ENCODE measurements at places on chromosomes 1 and 21. TPM values are rescaled to one million over a fixed set of nuclear protein-coding genes. Genes with fewer than 3 reads are reported as not detected.

The NENF gene
- total RNA-seq: 28.2 TPM

GRCh38 chr1:96360036-96360795 is 361.4 kb upstream of the PTBP2 start:
- no peak for DNase-seq

- no peak for DNase-seq
These were observed 14.6 kb downstream of the ADORA1 start for GRCh38 chr1:203142124-203142523.

- DNase-seq: no peak
These were observed 11.2 kb downstream of the TRIM62 start for GRCh38 chr1:33170351-33171274.

- no peak for DNase-seq
These were observed 752 bp downstream of the RGS18 start for GRCh38 chr1:192159014-192159413.

- peak; percentile 60 for DNase-seq
These were observed 2.7 kb upstream of the FMO1 start for GRCh38 chr1:171245458-171246064.

- no peak for DNase-seq
These were observed 2.0 kb downstream of the RNF207 start for GRCh38 chr1:6207921-6208320.

The PM20D1 gene
- not detected for total RNA-seq

The DTL gene
- total RNA-seq: 24.8 TPM

DNA sequence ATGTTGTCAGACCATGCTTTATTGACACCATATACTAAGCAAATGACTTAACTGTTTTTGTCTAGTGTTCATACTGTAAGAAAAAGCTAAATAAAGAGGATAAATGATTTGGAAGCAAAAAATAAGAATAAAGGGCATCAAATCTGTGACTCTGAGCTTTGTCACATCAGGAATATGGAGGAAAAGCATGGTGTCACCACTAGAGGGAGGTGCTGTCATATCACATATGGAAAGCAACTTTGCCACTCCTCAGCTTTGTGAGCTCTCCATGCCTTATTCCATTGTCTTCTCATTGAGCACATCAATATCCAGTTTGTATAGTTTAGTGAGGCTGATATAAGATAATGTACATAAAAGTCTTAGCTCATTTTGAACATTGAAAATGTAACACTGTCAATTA is 20.8 kb upstream of the GBP1 start:
- DNase-seq: peak; percentile 74

The ZNF648 gene
- not detected for total RNA-seq

DNA sequence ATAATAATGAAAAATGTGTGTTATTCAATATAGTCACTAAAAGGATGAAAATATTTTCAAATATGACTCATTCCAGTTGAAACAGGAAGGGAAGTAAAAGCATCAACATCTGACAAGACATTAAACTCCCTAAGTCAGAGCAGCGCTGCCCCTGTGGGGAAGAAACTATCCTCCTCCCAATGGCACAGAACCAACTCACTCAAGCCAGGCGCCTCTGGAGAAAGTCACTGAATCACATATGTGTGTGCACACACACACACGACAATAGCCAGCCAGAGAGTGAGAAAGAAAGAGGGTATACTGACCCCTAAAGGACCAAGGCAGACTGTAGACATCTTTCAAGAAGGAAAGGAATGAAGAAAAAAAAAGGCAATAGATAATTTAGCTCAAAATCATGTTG is 126.9 kb downstream of the SETD4 start:
- no peak for DNase-seq

DNA sequence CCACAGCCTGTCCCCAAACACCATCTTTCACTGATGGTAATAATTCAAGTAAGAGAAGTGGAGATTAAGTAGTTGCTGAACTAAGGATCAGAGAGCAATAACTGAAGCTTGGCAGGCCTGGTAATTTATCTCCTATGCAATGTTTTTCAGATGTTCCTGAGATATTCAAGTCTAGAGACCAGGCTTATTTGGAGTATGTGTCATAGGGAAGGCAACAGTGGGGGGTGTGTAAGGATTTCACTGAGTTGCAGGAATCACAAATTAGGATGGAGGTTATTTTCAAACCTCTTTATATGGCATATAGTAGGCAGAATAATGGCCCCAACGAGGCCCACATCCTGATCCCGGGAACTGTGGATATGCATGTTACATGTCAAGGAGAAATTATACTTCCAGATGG is 171.7 kb downstream of the KCNJ6 start:
- DNase-seq: no peak

- no peak for DNase-seq
These were observed 19.2 kb downstream of the NFASC start for GRCh38 chr1:204889681-204890383.

DNA sequence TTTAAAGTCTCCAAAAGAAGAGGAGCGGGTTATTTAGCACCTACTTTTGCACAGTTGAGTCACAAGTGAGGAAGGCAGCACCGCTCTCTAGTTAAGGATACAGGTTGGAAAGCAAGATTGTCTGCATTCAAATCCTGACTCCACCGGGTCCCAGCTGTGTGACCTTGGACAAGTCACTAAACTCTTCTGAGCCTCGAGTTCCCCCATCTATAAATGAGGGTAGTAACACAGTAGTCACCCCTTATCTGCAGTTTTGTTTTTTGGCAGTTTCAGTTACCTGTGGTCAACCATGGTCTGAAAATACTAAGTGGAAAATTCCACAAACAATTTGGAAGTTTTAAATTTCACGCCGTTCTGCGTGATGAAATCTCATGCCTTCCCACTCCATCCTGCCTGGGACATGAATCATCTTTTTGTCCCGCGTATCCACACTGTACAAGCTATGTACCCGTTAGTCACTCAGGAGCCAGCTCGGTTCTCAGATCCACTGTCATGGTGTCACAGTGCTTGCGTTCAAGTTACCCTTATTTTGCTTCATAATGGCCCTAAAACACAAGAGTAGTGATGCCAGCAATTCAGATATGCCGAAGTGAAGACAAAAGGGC is 49.4 kb downstream of the CAPZB start:
- no peak for DNase-seq
